A549 treated with dexamethasone at 1 μM for 4 hours (cell line): ENCODE measurements at places on chromosomes 2 and 18. TPM values are rescaled to one million over a fixed set of nuclear protein-coding genes. Genes with fewer than 3 reads are reported as not detected.

Gene GPR35
- 0.32 to 0.83 TPM (median 0.68 TPM) in 5 replicates for total RNA-seq

Gene SERPINB7
- 1.5 to 2.3 TPM (median 2.0 TPM) in 5 replicates for total RNA-seq

Gene UGT1A10
- total RNA-seq, result 0.05 TPM in 1 of 5 replicates, not detected in the others

Gene BCS1L
- total RNA-seq, result 39.1 to 49.2 TPM (median 44.4 TPM) in 5 replicates

Gene VWA3B
- total RNA-seq, result 0.12 to 0.24 TPM (median 0.19 TPM) in 3 of 5 replicates, not detected in the others

Gene TGFA
- total RNA-seq, result 4.4 to 8.2 TPM (median 4.9 TPM) in 5 replicates

Gene ZAP70
- 0.09 to 0.19 TPM in 2 of 5 replicates, not detected in the others for total RNA-seq

Gene OTX1
- 3.0 to 4.5 TPM (median 4.3 TPM) in 5 replicates for total RNA-seq

Gene SH3BP4
- total RNA-seq, result 32.9 to 43.2 TPM (median 38.7 TPM) in 5 replicates

Gene HAAO
- total RNA-seq, result not detected in 5 replicates
